T-helper 2 cell (primary cell): ENCODE measurements at places on chromosomes 11 and 22.

GRCh38 chr22:48444320-48445112 is 1383.2 kb downstream of the BRD1 start:
- no peak for DNase-seq

DNA sequence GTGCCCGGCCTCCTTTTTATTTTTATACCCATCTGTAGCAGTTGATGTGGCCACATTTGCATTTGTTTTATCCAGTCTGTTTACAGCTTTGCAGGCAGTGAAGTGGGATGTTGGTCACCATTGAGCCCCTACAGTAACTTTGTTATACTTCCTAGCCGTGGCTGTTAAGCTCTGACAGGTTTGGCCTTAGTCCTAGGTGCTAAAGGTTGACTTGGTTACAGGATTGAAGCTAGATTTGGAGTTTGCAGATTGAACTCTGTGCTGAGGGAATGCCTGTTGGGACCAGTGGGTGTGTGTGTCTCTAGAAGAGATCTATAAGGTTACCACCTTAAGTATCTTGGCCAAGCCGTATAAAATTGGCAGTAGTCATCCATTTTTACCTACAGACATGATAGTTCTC is 91.2 kb downstream of the PPP6R3 start:
- DNase-seq: no peak

GRCh38 chr11:63564056-63564774 is 1.0 kb upstream of the PLAAT2 start:
- DNase-seq: no peak

DNA sequence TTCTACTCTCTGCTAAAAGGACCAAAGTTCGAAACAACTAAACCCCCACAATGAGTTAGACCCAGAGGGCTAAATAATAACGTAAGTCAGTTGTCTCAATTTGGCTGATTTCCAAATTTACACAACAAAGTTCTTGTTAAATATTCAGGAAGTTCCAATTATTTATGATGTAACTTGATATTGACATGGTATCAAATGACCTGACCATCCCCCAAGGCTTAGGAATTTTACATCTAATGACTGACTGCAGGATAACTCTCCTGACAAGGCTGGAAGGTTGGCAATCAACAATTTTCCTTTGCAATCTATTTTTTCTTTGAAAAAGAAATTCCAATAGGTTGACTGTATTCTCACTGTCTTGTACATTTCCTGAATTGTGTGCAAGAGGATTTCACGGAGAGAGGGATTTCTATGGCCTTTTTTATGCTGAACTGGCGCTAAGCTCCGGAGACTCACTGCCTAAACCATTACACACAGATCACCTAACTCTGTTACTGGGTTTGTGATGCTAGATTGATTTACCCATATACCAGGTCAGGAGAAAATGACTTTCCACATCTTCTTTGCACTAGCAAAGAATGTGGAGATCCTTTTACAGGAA is 9.6 kb upstream of the CDON start:
- DNase-seq: no peak

DNA sequence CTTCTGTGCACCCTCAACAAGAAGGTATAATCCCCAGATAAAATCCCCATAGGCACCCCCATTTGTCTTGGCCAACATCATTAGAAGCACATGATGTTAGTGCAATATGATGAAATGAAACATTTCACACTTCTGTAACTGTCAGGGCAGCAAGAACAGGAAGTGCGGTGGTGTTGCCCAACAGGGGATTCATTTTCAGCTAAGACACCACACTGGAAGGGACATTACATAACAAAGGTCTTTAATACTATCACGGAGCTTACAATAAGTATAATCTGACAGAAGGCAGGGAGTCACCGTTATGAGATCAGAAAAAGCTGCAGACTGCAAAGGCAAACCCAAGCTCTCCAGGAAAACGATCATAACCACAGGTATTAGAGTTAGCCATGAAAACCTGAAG is 2.0 kb downstream of the OR52W1 start:
- no peak for DNase-seq

GRCh38 chr22:30841273-30841672 is 127.3 kb downstream of the MORC2 start:
- no peak for DNase-seq

- DNase-seq: no peak
Measured at GRCh38 chr22:38865201-38866023, 6.6 kb downstream of the CBX6 start.

DNA sequence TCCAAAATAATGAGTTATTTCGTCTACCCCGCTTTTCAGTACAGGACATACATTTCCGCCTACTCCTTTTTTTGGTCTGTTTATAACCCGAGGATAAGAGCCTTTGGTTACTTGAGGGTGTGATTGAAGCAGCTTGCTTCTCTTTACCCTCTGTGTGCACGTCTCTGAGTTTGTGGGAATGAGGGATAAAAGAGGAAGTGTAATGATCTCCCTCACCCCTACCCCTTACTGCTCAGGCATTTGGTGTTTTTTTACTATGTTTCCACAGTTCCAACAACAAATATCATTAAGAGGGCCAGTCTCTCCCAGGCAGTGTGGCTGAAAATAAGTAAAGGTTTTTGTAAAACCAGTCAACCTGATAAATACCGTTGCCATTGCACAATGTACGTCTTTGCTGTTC is 83.2 kb upstream of the GAL start:
- DNase-seq: no peak
